ENCODE measurements at places on chromosomes 7 and 10. TPM values are rescaled to one million over a fixed set of nuclear protein-coding genes. Genes with fewer than 3 reads are reported as not detected.

Gene CNOT4
- total RNA-seq = 10.5 TPM

Gene HECW1
- total RNA-seq = 16.6 TPM

Gene NKX2-3
- total RNA-seq = not detected

Gene P4HA1
- total RNA-seq = 22.4 TPM

Gene HYAL4
- total RNA-seq = 0.04 TPM

Gene ASNS
- total RNA-seq = 58.8 TPM

Gene HABP2
- total RNA-seq = 0.14 TPM

Gene GSAP
- total RNA-seq = 2.3 TPM

Gene RADIL
- total RNA-seq = 1.7 TPM
